ENCODE measurements at places on chromosomes 2 and 18.

DNA sequence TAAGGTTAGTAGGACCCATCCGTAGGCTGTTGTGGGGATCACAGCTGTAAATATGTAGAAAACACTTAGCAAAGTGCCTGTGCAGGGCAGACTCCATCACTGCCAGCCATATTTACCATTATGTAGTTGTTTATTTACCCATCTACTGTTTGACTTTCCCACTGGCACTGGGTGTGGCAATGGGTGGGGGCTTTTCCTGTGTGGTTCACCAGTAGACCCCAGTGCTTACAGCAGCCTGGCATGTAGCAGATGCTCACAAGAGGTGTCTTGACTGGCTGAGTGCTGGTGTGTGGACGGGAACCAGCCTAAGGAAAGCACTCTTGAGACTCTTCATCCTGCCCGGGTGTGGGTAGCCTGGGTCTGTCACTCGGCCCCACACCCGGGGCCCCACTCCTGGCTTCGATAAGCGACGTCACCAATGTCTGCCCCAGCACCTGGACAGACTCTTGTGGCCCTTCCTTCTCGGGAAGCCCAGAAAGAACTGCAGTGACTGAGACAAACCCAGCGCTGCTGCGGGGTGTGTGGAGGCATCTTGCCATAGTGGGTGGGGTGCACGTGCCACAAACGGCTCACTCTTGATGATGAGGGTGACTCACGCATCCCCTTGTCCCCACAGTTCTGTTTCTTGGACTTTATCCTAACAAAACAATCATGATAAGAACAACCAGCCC lies 78.3 kb downstream of the HDAC4 start:
- DNase-seq, result no peak

- DNase-seq, result no peak
These were observed 23.6 kb downstream of the KANSL1L start for GRCh38 chr2:210147614-210148013.

GRCh38 chr18:77601567-77601966 lies 351.9 kb downstream of the GALR1 start:
- DNase-seq, result no peak

- no peak for DNase-seq
These were observed 42.5 kb upstream of the ATP8B1 start for GRCh38 chr18:57845605-57846074.

DNA sequence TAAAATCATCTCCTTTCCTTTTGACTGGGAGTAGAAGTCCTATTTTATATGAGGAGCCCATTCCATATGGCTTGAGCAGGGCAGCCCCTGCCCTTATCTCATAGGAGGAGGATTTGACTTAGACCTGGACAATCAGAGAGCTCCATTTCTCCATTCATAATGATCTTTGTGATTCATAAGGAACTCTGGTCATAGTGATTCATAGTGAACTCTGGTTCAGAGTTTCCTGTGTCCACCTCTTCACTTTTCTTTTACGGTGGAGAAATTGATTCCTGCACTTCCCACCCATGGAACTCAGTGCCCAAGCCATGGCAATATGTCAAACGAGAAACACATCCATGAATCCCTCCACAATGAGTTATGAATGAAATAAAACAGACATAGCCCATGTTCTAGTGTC lies 12.8 kb upstream of the MYO3B start:
- no peak for DNase-seq

- no peak for DNase-seq
These were observed 144.3 kb downstream of the TFCP2L1 start for GRCh38 chr2:121140734-121141133.

- no peak for DNase-seq
These were observed 138.8 kb upstream of the ID2 start for GRCh38 chr2:8543060-8543382.

GRCh38 chr18:11887328-11888128 lies 20.6 kb downstream of the MPPE1 start:
- no peak for DNase-seq

DNA sequence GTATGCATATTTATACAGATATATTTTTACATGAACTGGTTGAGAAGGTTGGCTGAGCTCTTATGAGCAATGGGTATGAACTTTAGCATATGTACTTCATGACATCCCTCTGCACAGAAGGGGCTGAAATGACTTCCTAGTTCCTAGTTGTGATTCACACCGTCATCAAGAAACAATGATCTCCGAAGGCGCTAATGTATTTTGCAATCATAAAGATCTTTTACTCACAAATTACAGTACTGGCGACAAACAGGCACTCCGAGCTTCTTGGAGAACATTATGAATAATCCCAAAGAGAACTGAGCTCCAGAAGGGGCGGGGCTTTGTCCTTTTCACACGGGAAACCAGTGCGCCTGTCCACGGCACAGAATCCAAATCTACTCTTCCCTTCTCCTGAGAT lies 18.1 kb downstream of the BCL2 start:
- DNase-seq, result no peak

GRCh38 chr2:133642791-133643191 lies 74.5 kb upstream of the NCKAP5 start:
- no peak for DNase-seq

DNA sequence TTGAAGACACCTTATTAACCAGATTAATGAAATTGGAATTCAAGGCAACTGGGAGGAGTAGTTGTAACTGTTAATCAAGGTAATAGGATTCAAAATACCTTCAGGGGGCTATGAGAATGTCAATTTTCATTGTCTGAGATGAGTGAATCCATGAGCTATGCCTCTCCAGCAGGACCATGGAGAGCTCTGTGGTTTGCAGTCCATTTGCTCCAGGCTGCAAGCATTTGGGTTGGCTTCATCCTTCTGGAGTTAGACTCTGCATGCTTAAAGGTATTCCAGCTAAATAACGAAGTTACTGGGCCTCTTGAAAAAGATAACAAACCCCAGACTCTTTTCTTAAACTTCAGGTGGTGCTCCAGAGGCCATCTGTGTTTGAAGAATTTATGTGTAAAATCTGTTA lies 207.1 kb upstream of the SLC8A1 start:
- DNase-seq, result no peak

GRCh38 chr2:144747571-144747970 lies 227.7 kb upstream of the ZEB2 start:
- no peak for DNase-seq

GRCh38 chr18:23279931-23280330 lies 144.6 kb downstream of the CABLES1 start:
- no peak for DNase-seq

DNA sequence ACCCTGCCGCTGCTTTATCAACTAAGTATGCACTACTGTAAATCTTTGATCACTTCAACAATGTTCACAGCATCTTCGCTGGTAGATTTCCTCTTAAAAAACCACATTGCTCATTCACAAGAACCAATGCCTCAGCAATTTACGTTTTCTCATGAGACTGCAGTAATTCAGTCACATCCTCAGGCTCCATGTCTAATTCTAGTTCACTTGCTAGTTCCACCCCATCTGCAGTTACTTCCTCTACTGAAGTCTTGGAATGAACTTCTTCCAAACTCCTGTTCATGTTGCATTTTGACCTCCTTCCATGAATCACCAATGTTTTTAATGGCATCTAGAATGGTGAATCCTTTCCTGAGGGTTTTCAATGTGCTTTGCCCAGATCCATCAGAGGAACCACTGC lies 35.8 kb downstream of the PRELID3A start:
- no peak for DNase-seq

DNA sequence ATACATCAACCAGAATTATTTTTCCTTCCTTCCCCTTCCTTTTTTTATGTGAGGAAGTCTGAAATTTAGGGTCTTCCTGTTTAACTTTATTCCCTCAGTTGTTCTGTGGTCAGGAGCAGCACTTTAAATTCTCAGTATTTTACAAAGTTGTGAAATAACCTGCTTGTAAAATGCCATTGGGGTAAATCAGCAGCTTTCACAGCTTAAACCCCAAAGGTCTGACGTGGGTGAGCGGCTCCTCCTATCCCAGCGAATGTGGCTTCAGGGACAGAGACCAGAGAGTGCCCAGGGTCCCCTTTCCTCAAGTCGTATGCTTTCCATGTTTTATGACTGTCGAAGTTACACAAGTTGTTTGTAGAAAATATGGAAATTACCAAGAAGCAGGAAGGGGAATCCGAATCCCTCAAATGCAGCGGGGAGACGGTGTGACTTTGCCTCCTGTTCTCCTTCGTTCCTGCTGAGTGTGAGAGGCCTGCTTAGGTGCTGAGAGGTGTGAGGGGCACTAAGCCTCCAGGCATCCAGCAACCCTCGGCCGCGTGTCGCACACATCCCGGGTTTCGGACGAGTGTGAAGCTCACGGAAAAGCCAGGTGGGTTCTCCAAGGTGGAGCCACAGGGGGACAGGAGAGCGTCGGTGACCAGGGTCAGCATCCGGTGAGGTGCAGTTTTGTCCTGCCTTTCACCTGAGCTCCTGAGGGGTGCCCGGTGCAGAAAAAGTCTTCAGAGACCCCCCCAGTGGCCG lies 10.8 kb upstream of the KCNG2 start:
- DNase-seq, result no peak

- DNase-seq, result no peak
These were observed 68.6 kb downstream of the TNP1 start for GRCh38 chr2:216791303-216791702.

DNA sequence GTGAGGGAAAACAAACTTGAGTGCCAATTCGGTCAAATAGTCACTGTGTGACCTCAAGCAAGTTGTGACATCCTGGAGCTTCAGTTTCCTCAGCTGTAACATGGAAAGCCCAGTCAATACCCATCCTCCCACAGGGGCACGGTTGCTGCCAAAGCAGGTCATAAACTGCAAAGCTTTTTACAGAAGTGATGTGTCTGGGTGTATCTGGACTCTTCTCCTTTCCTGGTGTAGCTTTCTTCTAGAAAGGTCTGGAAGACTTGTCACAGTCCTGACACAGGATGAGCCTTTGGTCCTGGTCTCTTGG lies 4.2 kb upstream of the AFF3 start:
- no peak for DNase-seq

GRCh38 chr2:235737840-235738239 lies 244.0 kb downstream of the AGAP1 start:
- DNase-seq, result no peak

DNA sequence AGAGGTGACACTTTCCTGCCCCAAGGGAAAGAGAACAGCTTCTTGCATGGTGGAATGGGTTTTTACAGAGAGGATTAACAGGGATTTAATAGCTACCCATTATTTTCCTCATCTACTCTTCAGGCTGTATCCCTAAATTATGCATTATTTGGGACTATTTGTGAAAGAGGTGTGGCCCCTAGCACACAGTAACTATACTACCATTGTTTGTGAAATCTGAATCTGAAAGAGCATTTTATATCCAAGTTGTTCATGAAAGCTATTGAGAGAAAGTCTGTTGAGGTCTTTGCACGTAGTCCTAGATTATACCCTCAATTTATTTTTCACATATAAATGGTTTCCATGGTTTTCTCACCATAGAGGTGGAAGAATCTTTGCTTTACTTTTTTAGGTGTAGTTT lies 78.1 kb downstream of the SPTBN1 start:
- DNase-seq, result no peak

DNA sequence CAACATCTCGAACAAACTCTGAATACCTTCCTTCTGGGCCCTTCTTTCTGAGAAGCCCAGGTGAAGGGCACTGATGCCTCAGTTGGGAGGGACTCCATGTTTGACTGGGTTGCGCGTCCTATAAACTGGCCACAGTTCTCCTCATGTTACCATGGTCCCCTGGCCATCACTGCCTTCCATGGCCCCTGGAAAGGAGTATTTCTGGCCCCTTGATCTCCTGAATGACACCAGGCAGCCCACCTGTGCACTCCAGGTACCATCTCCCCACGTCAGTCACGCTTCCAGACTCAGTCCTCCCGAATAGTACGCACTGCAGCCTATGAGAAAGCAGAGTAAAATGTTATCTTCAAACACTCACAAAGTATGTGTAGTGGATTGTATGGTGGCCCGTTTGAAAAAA lies 73.9 kb downstream of the ACKR3 start:
- DNase-seq, result no peak

GRCh38 chr2:37425408-37425807 lies 81.0 kb downstream of the QPCT start:
- no peak for DNase-seq

- DNase-seq, result no peak
These were observed 353.4 kb upstream of the VRK2 start for GRCh38 chr2:57693177-57693576.

DNA sequence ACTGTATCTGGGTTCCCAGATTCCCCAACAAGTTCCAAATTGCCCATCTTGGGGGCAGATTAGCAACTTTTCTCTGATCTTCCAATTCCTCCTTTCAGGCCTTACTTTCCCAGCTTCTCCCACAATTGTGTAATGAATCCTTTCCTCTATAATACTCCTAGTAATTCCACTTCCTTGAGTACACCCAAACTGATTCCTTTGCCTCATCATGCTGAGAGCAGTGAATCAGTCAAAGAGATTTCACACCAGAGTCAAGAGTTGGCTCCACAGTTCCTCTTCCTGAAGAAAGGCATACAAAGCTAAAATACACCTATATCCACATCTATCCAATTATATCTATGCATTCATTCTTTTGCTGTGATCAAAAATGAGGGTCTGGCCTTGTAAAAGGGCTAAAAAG lies 28.6 kb upstream of the DAPL1 start:
- no peak for DNase-seq

DNA sequence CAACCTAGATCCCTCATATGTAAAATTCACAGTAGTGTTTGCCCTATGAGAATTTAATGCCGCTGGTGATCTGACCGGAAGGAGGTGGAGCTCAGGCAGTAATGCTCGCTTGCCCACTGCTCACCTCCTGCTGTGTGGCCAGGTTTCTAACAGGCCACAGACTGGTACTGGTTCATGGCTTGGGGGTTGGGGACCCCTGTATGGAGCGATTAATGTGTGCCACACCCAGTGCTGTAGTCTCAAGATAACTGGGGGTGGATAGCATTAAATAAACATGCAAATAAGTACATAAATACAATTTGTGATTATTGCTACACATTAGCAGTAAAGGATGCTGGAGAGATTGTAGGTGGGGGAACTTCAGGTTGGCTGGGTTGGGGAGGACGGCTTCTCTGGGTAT lies 3.2 kb downstream of the GALNT1 start:
- DNase-seq, result no peak

- DNase-seq, result no peak
These were observed 190.6 kb downstream of the TPGS2 start for GRCh38 chr18:36638224-36638623.

- no peak for DNase-seq
These were observed 56.4 kb downstream of the NPAS2 start for GRCh38 chr2:100876231-100876860.

DNA sequence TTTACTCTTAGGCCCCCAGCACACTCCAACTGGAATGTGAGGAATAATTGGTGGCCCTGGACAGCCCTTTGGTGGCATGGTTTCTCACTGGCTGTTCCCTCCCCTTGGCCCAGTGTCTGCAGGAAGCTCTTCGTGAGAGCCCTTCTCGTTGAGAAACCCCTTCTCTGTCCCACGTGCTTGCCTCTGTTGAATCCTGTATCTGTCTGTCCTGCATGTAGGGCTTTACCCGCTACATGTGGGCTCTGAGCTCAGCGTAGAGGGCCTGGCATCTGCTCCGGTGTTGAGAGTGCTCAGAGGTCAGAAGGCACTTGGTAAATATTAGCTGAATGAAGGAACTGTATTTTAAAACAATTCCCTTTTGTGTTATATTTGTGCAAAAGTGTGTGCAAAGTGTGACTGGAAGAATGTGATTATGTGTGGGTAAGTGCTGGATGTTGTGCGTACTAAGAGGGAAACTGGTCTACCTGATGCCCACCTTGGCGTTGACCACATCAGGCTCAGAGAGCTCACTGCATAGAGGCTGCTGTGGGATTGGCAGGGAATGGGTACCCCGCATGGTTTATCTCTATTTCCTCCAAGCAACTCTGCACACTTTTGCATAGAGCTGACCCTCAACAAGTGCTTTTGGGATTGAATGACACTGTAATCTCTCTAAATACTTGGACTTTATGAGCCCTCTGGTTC lies 40.0 kb downstream of the RNF144A start:
- no peak for DNase-seq
